ENCODE measurements at places on chromosomes 16 and 17. TPM values are rescaled to one million over a fixed set of nuclear protein-coding genes. Genes with fewer than 3 reads are reported as not detected.
A peak's percentile ranks its signal among the peaks of the same experiment; 100 is the strongest.

DNA sequence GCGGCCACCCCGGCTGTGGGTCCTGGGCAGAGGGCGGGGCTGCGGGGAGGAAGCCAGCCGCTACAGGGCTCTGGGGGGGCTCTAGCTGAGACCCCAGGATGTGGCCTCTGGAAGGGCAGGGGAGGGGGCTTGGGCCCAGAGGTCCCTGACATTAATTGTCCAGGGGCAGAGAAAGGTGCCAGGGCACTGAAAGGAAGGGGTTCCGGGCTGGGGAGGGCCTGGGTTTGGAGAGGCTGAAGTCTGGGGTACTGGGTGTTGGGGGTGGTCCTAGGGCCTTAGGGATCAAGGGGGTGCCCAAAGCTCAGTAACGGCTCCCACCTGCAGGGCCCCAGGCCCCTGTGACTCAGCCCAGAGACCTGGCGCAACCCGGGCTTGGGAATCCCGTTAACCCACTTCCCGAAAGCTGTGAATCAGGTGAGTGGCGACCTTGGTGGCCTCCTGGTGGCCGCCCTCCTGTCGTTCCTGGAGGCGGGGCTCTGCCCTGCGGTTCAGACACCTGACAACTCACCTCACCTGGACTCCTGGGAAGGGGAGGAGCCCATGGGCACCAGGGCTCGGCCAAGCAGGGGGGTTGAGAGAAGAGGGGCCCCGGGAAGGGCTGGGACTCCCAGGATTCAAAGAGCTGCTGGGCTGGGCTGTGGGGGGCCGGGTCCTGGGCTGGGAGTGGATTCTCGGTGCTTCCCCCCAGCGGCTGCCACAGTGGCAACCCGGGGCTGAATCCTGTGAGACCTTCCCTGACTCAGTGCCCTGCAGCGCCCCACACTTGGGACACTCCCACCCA lies 465 bp upstream of the PRSS22 start:
- H3K27ac ChIP-seq: peak overlapping the region; percentile 91
- H3K4me3 ChIP-seq: peak overlapping the region; percentile 56
- peaks cover 4% of the 10 kb centered on the region for H3K4me1 ChIP-seq
- peaks cover 2% of the 10 kb centered on the region for H3K36me3 ChIP-seq
- peaks cover 10% of the 10 kb centered on the region for H3K27me3 ChIP-seq
- no peak for DNase-seq

- peaks cover 3% of the 10 kb centered on the region for H3K4me1 ChIP-seq
- no peak for DNase-seq
- no peak overlapping the region for H3K4me3 ChIP-seq
- no peak overlapping the region for H3K27ac ChIP-seq
- no peaks in the 10 kb centered on the region for H3K36me3 ChIP-seq
- H3K27me3 ChIP-seq: no peaks in the 10 kb centered on the region
Measured at GRCh38 chr16:88718178-88718577, 11.9 kb downstream of the CTU2 start.

Gene SLC52A1
- total RNA-seq: not detected

GRCh38 chr17:12222392-12222791 lies 201.7 kb downstream of the MAP2K4 start:
- H3K36me3 ChIP-seq: no peaks in the 10 kb centered on the region
- no peak for DNase-seq
- no peak overlapping the region for H3K27ac ChIP-seq

GRCh38 chr17:67526700-67527099 lies 149.6 kb downstream of the PITPNC1 start:
- no peaks in the 10 kb centered on the region for H3K27me3 ChIP-seq
- DNase-seq: no peak
- H3K4me1 ChIP-seq: peaks cover 18% of the 10 kb centered on the region
- H3K4me3 ChIP-seq: no peak overlapping the region

Gene C16orf96
- total RNA-seq: 0.20 TPM

GRCh38 chr16:54928016-54928356 lies 2.7 kb upstream of the IRX5 start:
- H3K27me3 ChIP-seq: peaks cover 56% of the 10 kb centered on the region
- no peak for DNase-seq
- H3K27ac ChIP-seq: peak overlapping the region; percentile 56
- H3K36me3 ChIP-seq: peaks cover 10% of the 10 kb centered on the region

Gene XYLT2
- total RNA-seq: 20.4 TPM
